Body of pancreas (tissue), 4 donors: ENCODE measurements at places on chromosomes 16 and 17. TPM values are rescaled to one million over a fixed set of nuclear protein-coding genes. Genes with fewer than 3 reads are reported as not detected.
A peak's percentile ranks its signal among the peaks of the same experiment; 100 is the strongest.

GRCh38 chr16:50980666-50981065, 170.4 kb downstream of the SALL1 start:
- H3K27me3 ChIP-seq: no peaks in the 10 kb centered on the region
- H3K36me3 ChIP-seq: no peaks in the 10 kb centered on the region
- no peak for DNase-seq
- H3K27ac ChIP-seq: no peak overlapping the region
- no peak overlapping the region for H3K4me3 ChIP-seq

DNA sequence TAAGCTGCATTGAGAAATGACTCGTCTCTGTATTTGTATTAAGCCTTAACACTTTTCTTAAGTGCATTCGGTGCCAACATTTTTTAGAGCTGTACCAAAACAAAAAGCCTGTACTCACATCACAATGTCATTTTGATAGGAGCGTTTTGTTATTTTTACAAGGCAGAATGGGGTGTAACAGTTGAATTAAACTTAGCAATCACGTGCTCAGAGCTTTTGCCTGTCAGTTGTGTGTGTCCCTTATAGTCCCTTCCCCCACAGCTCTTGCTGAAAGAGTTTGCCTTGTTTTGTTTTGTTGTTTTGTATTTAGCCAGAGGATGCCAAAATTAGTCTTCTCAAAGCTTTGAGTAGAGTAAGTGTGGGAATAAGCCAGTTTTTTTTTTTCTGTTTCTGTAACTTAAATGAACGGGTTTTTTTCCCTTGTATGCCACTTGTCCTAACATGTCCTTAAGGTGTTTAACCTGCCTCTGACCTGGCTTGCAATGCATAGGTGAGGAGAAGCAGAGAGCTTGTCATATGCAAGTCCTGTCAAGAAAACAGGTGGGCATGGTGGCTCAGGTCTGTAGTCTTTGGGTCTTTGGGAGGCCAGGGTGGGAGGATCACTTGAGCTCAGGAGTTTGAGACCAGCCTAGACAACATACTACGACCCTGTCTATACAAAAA, 4.6 kb upstream of the MAPK8IP3 start:
- no peak for DNase-seq
- H3K27ac ChIP-seq: no peak overlapping the region
- peaks cover 13% of the 10 kb centered on the region for H3K36me3 ChIP-seq
- H3K4me3 ChIP-seq: no peak overlapping the region

- no peak for DNase-seq
- no peaks in the 10 kb centered on the region for H3K4me1 ChIP-seq
- H3K36me3 ChIP-seq: no peaks in the 10 kb centered on the region
- no peak overlapping the region for H3K27ac ChIP-seq
- H3K27me3 ChIP-seq: no peaks in the 10 kb centered on the region
- no peak overlapping the region for H3K4me3 ChIP-seq
Observed at GRCh38 chr16:73746554-73746953, 550.1 kb upstream of the PSMD7 start.

GRCh38 chr17:78159575-78160158, 8.7 kb upstream of the SYNGR2 start:
- H3K4me3 ChIP-seq: no peak overlapping the region
- no peaks in the 10 kb centered on the region for H3K27me3 ChIP-seq
- H3K36me3 ChIP-seq: no peaks in the 10 kb centered on the region
- H3K4me1 ChIP-seq: peaks cover 6% of the 10 kb centered on the region
- no peak for DNase-seq
- no peak overlapping the region for H3K27ac ChIP-seq

- H3K4me1 ChIP-seq: no peaks in the 10 kb centered on the region
- no peak for DNase-seq
- H3K27me3 ChIP-seq: no peaks in the 10 kb centered on the region
- H3K4me3 ChIP-seq: no peak overlapping the region
- no peak overlapping the region for H3K27ac ChIP-seq
Observed at GRCh38 chr16:1731603-1732002, 25.6 kb downstream of the MAPK8IP3 start.

DNA sequence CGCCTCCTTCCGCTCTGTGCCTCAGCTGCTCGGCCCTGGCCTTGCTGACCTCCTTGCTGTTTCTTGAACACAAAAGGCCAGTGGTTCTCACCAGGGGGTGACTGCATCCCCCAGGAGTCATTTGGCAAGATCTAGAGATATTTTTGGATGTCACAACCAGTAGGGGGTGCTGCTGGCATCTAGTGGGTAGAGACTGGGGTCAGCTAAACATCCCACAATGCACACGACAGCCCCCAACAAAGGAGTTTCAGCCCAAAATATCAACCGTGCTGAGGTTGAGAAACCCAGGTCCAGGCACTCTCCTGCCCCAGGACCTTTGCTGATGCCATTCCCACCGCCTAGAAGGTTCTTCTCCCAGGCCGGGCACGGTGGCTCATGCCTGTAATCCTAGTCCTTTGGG, 39.7 kb downstream of the ABCC6 start:
- H3K36me3 ChIP-seq: no peaks in the 10 kb centered on the region
- DNase-seq: no peak
- no peaks in the 10 kb centered on the region for H3K27me3 ChIP-seq
- H3K27ac ChIP-seq: no peak overlapping the region

DNA sequence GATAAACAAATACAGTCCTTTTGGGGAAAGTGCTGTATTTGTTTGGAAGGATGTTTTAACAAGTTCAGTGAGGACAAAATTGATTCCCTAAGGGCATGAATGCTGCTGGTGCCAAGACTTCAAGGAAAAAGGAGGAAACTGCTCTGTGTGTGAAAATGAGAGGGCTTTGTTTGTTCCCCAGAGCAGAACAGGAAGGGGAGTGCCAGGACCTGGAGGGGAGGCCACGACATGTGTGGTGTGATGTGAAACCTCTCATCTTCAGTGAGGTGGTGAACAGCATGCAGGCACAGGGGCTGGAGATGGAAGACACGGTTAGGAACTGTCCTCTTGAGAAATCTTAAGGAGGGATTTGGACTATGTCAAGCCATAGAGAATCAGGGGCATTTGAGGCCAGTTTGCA, 46.6 kb upstream of the GRIN2A start:
- DNase-seq: no peak
- H3K27me3 ChIP-seq: no peaks in the 10 kb centered on the region
- H3K27ac ChIP-seq: no peak overlapping the region
- no peak overlapping the region for H3K4me3 ChIP-seq
- no peaks in the 10 kb centered on the region for H3K36me3 ChIP-seq

GRCh38 chr16:74770831-74771526, 3.6 kb downstream of the FA2H start:
- no peak overlapping the region for H3K27ac ChIP-seq
- H3K27me3 ChIP-seq: no peaks in the 10 kb centered on the region
- DNase-seq: no peak
- H3K4me1 ChIP-seq: peaks cover 15% of the 10 kb centered on the region
- H3K4me3 ChIP-seq: no peak overlapping the region
- no peaks in the 10 kb centered on the region for H3K36me3 ChIP-seq

DNA sequence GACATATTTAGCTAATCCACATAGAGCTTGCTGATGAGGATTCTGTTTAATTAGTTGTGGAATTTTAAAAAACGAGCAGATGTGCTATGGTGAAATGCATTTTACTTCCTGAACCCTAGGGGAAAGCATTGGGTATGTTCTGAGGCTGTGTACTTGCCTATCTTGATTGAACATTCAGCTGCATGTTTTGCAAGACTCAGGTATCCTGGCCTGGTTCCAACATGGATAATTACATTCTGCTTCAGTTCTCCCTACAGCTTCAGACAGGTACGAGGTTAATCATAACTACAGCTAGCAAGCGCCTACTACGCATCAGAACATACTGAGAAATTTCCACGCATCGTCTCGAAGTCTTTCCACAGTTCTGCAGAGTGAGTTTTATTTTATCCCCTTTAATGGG, 77.0 kb downstream of the HS3ST2 start:
- no peak overlapping the region for H3K4me3 ChIP-seq
- peaks cover 4% of the 10 kb centered on the region for H3K27me3 ChIP-seq
- H3K4me1 ChIP-seq: no peaks in the 10 kb centered on the region
- H3K27ac ChIP-seq: no peak overlapping the region

DNA sequence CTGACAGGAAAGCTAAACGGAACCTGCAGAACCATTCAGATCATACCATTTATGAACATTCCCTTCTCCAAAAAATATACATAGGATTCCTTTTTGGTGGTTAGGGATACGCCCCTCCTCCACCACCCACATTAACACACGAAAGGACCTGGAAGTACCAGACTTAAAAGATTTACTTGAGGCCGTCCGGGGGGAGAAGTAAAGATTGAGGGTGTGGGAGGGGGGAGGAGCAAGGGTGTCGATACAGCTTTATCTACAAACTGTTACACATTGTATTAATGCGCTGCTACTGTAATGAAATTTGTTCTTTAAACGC, 537 bp downstream of the PALB2 start:
- peak overlapping the region; percentile 82 for H3K27ac ChIP-seq
- peaks cover 5% of the 10 kb centered on the region for H3K36me3 ChIP-seq
- H3K4me3 ChIP-seq: peak overlapping the region; percentile 99
- H3K4me1 ChIP-seq: peaks cover 21% of the 10 kb centered on the region
- no peak for DNase-seq

GRCh38 chr16:17812771-17813170, 342.0 kb upstream of the XYLT1 start:
- no peak for DNase-seq
- no peak overlapping the region for H3K27ac ChIP-seq
- no peak overlapping the region for H3K4me3 ChIP-seq
- H3K4me1 ChIP-seq: no peaks in the 10 kb centered on the region
- H3K27me3 ChIP-seq: no peaks in the 10 kb centered on the region

GRCh38 chr16:592518-593306, 2.8 kb downstream of the RAB40C start:
- no peaks in the 10 kb centered on the region for H3K36me3 ChIP-seq
- H3K27ac ChIP-seq: peak overlapping the region; percentile 92
- H3K4me1 ChIP-seq: peaks cover 75% of the 10 kb centered on the region

DNA sequence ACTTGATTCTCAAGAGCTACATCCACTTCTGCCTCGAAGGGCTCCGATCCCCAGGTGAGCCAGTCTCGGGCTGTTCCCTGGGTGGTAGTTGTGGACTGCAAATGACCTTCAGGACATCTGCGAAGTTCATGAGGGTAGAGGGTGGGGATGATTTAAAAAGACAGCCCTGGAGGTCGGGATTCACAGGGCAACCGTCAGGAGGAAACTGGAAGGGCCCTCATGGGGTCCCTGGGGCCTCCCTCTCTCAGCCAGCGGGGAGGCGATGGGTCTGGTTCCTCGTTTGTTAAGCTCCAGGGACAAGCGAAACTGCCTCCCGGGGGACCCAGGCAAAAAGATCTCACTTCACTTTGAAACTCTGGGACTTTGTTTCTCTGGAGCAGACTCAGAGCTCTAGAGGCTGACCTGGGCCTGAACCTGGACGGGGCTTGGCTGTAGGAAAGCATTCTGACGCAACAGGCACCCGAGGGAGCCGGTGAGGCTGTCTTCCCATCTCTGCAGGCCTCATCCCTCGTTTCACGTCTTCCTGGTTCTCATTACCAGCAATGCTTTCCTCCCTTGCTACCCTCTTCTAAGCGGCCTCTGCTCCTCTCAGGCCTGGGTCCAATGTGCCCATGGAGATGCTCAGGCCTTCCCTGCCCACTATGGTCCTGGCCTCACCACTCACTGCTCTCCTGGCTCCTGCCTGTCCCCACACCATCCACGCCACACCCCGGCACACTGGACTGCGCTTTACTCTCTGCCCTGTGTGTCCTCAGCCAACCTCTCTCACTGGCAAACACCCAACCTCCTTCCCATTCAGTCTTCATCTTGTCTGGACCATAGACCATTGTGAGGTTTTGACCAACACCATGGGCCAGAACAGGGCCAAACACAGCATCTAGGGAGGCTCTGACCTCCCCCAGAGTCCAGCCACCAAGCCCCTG, 214.2 kb upstream of the TNRC6C start:
- no peak for DNase-seq
- no peaks in the 10 kb centered on the region for H3K27me3 ChIP-seq
- no peaks in the 10 kb centered on the region for H3K4me1 ChIP-seq
- H3K36me3 ChIP-seq: no peaks in the 10 kb centered on the region
- no peak overlapping the region for H3K4me3 ChIP-seq

GRCh38 chr16:47712276-47713224, 251.4 kb downstream of the PHKB start:
- H3K4me3 ChIP-seq: no peak overlapping the region
- no peaks in the 10 kb centered on the region for H3K36me3 ChIP-seq
- DNase-seq: no peak
- H3K27ac ChIP-seq: no peak overlapping the region

DNA sequence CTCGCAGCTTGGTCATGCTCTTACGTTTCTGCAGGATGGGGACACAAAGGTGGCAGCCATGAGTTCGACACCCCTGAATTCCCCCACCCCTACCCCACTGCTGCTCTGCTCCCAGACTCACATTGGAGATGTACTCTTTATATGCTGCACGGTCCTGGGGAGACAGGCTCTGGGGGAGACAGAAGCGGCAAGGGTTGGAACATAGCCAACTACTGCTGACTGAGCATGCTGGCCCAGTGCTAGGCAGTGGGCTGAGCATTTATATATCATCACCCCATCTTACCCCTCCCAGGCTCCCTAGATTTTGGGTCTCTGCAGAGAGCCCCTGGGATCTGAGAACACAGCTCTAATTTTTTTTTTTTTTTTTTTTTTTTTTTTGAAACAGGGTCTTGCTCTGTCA, 8.1 kb upstream of the ATXN7L3 start:
- H3K4me3 ChIP-seq: no peak overlapping the region
- H3K36me3 ChIP-seq: peaks cover 16% of the 10 kb centered on the region
- H3K4me1 ChIP-seq: peaks cover 17% of the 10 kb centered on the region
- DNase-seq: no peak
- no peaks in the 10 kb centered on the region for H3K27me3 ChIP-seq
- H3K27ac ChIP-seq: no peak overlapping the region

DNA sequence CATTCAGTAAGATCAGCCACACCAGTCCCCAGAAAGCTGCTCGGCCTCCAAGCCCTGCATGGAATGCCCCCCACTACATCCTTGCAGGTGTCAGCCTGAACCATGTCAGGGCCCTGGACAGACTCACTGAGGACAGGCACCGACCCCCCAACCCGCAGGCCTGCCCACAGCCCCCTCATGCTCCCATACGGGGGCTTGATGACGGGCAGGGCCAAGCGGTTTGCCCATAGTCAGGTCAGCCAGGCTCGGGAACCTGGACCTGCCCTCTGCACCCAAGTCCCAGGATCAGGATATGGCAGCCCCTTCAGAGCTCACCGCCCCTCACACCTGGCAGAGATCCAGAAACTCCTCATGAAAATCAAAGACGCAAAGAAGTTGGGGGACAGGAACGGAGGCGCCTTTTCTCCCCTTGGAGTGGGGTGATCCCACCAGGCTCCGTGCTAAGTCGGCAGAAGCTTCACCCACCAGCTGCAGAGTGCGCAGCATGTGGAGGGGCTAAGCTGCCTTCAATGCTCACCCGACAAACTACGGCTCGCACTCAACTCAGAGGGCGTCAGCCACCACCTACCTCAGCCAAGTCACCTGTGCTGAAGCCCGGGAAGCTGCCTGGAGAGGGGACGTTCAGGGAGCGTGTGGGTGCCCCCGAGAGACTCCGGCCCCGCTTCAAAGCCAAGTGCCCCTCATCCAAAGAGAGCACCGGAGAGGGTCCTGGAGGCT, 26.5 kb downstream of the GNPTG start:
- no peak overlapping the region for H3K4me3 ChIP-seq
- DNase-seq: no peak
- no peaks in the 10 kb centered on the region for H3K27me3 ChIP-seq
- H3K36me3 ChIP-seq: no peaks in the 10 kb centered on the region
- H3K27ac ChIP-seq: peak overlapping the region; percentile 87

CTF1 gene
- total RNA-seq: 2.0 TPM

SEZ6L2 gene
- total RNA-seq: 28.3 TPM

PMP22 gene
- 23.1 TPM for total RNA-seq

HS3ST2 gene
- 0.33 TPM for total RNA-seq

ZKSCAN2 gene
- 4.0 TPM for total RNA-seq

HEATR9 gene
- total RNA-seq: not detected

ARL5C gene
- total RNA-seq: 0.26 TPM
